ENCODE measurements at places on chromosomes 12 and 14.

DNA sequence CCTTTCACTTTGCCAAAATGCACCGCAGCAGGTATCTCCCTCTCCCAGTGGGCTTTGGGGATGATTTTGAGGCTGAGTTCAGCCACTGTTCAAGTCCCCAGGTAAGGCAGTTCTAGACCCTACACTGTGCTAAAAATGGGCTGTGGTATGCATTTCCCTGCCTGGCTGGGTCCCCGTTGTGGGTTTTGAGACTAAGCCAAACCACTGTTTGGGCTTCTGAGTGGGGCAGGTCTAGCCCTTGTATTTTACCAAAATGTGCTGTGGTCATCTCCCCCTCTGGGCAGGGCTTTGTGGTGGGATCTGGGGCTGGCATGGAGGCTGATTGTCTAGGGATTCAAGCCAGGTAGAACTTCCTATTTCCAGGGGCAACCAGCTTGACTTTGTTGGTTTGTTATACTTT, 13.6 kb upstream of the OR4Q3 start:
- no peak for DNase-seq

GRCh38 chr12:111353026-111353425, 15.9 kb downstream of the PHETA1 start:
- no peak for DNase-seq

- DNase-seq, result no peak
Observed at GRCh38 chr12:131112700-131113290, 159.1 kb downstream of the ADGRD1 start.

DNA sequence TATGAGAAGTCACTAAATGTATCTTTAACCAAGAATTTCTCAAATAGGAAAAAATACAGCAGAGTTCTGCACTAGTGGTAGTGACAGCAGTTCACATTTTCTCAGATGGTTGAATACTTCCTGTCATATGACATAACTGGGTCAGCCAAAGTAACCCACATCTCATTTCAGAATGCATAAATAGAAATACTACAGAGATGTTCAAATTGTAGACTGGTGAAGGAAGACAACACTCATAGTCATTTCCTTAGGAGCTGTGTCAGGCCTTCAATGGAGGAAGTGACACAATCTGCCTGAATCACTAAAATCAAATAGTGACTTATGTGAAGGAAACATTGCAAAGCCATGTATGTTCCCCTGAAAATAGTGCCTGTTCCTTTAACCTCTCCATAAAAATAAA, 32.4 kb downstream of the FERMT2 start:
- DNase-seq, result peak; percentile 63

- DNase-seq, result peak; percentile 47
Observed at GRCh38 chr12:43370263-43370662, 181.7 kb downstream of the ADAMTS20 start.

DNA sequence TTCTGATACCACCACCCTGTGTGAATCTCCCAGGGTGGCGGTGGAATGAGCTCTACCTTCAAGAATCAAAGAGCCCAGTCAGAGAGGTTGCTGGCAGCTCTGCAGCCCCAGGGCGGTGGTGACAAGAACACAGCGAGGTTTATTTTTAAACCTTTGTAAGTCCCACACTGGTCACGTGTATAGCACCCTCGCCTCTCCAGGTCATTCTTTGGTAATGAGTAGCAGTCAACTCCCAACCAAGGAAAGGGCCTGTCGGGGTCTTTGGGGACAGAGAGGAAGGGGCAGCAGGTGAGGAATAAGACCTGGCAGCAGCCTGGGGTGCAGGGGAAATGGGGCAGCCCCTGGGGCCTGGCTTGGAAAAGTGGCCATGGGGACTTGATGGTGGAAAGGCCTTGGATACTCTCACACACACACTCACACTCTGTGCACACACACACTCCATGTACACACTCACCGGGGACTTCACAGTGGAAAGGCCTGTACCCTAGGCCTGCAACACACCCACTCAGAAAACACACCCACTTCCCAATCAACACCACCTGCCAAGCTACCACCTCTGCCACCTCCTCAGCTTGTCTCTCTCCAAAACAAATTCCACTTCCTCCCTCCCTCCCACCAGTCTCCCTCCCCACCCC, 178.6 kb downstream of the DPF3 start:
- DNase-seq, result no peak

DNA sequence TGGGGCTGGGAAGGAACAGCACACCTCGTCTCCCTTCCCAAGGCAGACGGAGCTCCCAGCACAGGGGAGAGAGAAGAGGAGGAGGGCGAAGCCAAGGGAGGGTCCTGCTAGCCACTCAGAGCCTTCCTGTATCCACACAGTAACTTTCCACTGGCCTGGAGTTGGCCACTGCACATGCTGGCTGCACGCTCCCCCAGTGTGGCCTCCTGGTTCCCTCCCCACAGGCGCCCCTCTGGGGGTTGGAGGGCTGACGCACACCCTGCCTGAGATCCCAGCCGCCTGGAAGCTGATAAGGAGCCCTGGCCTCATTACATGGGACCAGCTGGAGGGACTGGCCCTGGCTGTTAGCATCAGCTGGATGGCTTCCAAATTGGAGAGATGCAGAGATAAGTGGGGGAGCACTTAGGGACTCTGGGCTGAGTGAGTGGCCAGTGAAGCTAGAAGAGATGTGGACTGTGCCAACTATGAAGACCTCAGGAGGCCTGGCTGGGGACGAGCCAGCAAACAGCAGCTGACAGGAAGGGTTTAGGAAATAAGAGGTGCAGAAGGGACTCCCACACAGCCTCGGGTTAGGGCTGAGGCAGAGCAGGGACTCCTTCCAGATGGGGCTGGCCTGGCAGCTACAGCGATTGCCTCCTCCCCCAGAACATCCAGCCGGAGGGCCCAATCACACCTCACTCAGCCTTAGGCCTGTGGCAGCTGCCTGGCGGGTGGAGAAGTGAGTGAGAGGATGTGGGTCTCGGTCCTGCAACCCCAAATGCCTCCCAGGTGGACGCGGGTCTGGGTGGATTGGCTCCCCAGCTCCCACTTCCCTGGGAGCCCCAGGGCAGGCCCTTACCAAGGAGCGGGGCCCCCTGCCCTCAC, 26.3 kb upstream of the BCDIN3D start:
- peak; percentile 82 for DNase-seq

DNA sequence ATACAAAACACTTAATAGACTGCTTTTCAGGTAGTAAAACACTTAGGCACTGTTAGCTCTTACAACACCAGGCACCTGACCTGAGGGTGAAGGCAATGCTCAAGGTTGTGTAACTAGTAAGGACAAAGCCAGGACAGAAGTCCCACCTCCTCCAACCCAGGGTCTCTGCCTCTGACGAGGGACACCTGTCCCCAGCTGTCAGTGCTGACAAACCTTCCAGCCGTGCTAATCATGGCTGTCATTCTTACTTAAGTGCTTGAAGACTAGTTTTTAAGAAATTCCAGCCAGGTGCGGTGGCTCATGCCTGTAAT, 62.5 kb upstream of the MAX start:
- no peak for DNase-seq

DNA sequence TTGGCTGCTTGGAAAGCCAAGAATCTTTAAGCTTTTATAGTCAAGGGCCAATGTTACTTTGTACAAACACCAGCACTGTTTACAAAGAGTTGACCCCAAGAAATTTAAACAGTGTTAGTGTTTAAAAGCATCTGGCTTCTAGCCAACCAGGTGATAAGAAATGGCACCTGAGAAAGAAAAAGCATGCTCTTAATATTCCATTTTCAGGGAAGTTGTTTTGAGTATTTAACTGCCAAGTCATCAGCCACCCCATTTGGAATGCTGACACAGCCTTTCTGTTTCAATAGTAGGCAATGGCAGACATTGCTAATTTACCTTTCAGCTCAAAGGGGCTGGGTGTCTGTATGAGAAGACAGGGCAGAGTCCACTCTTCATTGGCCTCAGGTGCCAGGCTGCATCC, 3.7 kb upstream of the SLC35F4 start:
- no peak for DNase-seq

DNA sequence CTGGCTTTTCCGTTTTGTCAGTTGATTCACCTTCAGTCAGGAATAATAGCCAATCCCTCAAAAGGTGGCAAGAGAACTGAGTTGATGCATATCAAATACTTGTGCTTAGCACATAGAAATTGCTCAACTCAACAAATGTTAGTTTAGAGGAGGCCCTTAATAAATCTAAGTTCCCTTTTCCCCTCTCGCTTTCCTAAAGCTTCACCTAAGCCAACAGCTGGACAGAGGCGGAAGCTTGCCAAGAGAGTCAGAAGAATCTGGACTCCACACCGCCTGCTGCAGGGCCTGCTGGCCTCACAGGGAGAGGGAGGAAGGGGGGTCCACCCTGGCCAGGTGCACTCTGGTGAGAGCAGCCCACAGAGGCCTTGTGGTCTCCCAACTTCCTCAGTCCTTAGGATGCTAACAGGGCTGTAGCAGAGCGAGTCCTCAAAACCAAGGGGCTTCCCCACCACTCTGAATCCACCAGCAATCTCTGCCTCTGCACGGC, 213.1 kb downstream of the CHST11 start:
- peak; percentile 48 for DNase-seq

DNA sequence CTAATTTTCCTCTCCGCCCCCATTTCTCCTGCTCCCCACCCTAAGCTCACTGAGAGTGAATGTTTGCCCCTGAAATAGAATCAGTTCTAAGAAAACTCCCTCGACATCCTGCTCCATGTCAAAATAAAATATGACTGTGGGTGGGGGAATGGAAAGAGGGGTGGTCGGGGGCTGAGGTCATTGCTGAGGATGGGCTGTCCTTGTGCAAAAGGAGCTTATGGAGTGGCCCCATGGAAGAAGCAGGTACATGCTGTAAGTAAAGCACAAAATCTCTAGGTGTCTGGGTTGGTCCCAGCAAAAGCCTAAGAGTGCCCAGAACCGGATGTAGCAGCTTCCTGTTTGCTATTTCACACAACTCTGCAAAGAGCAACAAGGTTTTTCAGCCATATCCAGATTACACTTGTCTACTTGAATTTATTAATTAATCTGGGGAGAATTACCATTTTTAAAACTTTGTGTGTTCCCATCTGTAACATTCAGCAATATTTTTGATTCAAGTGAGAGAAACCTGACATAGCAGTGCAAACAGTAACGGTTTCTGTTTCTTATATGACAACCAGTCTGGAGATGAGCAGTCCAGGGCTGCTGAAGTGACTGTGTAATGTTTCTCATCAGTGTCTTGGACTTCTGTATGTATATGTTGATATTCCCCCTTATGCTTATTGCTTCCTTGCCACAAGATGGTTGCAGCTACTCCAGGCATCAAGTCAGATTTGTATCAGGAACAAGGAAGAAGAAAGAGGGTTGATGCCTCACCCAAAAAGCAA, 40.4 kb upstream of the GZMB start:
- no peak for DNase-seq

DNA sequence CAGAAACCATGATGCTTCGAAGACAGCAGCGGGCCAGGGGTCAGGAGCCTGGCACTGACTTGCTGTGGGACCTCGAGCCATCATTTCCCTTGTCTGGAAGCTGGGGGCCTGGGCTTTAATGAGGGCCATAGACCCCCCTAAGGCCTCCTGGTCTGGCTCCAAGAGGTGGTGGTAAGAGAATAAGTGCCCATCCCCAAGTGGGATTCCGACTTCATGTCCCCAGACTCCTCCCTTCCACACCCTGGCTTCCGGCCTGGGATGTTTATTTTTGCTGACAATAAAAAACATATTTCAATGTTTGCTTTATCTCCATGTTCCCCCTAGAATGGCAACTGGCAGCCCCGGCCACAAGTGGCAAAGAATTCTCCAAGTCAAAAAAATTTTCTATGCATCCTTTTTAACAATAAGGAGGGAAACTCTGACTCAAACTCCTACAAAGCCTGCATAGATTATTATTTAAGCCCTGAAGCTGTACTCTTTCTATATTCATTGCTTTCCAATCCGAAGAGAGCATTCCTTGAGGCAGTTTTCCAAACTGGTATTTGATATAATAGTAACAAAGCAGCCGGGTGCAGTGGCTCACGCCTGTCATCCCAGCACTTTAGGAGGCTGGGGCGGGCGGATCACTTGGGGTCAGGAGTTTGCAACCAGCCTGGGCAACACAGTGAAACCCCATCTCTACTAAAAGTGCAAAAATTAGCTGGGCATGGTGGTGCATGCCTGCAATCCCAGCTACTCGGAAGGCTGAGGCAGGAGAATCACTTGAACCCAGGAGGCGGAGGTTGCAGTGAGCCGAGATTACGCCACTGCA, 84.0 kb downstream of the ITPK1 start:
- DNase-seq, result no peak

- peak; percentile 80 for DNase-seq
Observed at GRCh38 chr12:124392667-124393413, 97.9 kb downstream of the RFLNA start.

- DNase-seq, result no peak
Observed at GRCh38 chr14:52786887-52787286, 4.5 kb downstream of the GNPNAT1 start.

- no peak for DNase-seq
Observed at GRCh38 chr14:105207460-105207901, 26.4 kb upstream of the NUDT14 start.

GRCh38 chr12:110344657-110345056, 58.9 kb downstream of the ANAPC7 start:
- no peak for DNase-seq

DNA sequence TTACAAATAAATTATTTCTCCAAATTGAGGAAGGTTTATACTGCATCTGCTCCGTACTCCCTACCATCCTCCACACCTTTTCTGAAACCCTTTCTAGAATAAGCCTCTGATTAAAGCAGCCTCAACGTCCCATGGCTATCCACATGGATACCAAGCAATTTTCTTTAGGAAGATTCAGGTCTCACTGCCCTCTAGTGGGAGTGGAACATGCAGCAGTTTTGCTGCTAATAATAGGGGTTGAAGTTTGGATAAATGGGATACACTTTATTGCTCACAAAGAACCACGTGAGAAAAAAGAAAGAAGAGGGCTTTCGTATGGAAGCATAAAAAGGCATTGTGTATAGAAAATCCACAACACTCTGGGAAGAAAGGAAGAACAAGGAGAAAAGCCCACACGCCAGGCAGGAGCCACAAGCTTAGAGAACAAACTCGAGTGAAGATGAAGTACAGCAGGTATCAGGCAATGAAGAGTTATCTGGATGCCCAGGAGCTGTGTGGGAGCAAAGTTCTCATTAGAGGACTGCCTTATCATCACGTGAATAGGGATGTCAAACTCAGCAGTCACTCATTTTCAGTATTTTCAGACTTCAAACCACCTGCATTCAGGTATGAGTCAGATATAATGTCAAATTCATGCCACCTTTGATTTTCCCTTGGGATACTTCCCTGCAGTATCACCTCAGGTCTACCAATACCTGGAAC, 45.8 kb downstream of the CCER1 start:
- peak; percentile 65 for DNase-seq

GRCh38 chr14:60116181-60116580, 24.5 kb downstream of the PCNX4 start:
- DNase-seq, result no peak

Measured in astrocyte of the spinal cord (primary cell).